ENCODE measurements at places on chromosomes 4 and X. TPM values are rescaled to one million over a fixed set of nuclear protein-coding genes. Genes with fewer than 3 reads are reported as not detected.

DNA sequence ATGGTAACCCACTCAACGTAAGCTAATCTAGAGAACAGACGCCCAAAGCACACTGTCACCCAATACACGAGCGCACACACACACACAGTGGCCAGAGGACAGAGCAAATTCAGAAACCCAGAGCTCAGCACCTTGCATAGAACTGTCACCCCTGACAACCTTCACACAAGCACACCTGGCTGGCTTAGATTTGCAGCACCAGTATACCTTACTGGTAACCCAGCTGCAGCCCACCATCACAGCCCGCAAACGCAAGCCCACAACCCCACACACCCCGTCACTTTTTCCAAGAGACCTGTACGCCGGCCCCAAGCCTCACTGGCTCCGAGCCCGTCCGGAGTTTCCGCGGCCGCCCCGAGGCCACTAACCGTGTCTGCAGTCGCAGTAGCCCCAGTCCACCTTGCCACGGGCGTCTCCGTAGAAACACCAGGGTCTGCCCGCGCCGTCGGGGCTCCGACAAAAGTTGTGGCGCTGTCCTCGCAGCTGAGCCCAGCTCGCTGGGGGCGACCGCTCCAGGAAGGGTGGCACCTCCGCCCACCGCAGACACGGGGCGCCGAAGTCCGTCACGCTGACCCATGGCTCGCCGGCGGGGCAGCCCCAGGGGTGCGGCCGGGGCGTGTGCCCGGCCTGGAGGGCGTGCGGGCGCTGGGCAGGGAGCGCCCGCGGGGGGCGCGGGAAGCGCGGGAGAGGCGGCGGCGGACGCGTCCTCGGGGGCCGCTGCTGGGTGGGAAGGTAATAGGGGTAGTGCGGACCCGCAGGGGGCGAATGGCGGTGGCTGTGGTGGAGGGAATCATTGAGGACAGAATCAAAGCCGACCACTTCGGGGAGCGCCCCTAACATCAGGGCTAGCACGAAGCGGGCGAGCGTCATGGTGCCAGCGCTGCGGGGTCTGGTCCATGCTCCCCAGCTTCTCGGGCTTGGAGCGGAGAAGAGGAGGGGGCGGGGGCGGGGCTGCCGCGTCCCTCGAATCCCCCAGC, 664 bp downstream of the PRSS12 start:
- DNase-seq, result no peak

DNA sequence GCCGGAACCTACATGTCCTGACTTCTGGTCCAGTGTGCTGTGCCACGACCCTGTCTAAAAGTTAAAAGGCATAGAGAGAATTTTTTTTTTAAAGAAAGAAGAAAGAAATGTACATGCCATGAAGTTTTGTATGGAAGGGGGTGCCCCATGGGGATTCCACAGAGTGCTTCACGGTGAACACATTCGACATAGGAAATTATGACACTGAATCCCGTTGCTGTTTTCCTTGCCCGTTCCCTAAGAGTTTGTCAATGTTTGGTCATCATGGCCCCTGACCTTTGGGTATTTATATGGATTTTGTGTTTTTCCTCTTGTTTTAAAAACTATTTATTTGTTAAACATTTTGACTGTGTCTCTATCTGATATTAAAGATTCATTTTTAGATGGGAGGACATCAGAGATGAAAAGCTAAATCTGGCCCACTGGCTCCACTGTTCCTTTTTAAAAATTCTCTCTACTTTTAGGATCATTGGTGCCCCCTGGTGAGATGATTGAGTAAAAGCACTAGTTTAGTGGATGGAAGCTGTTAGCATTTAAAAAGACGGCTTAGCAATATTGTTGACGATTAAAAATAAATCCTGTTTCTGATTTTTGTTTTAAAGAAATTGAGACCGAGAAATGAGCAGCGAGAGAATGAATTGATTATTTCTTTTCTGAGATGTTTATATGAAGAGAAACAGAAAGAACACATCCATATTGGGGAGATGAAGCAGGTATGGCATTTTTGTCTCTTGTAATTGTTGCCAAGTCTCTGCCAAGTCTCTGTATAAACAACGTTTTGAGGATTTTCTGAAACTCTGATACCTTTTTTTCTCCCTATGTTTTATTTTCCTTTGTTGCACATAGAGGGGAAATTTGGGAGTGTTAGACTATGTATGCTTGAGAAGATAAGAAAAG, 75.0 kb downstream of the PTTG2 start:
- DNase-seq, result no peak

DNA sequence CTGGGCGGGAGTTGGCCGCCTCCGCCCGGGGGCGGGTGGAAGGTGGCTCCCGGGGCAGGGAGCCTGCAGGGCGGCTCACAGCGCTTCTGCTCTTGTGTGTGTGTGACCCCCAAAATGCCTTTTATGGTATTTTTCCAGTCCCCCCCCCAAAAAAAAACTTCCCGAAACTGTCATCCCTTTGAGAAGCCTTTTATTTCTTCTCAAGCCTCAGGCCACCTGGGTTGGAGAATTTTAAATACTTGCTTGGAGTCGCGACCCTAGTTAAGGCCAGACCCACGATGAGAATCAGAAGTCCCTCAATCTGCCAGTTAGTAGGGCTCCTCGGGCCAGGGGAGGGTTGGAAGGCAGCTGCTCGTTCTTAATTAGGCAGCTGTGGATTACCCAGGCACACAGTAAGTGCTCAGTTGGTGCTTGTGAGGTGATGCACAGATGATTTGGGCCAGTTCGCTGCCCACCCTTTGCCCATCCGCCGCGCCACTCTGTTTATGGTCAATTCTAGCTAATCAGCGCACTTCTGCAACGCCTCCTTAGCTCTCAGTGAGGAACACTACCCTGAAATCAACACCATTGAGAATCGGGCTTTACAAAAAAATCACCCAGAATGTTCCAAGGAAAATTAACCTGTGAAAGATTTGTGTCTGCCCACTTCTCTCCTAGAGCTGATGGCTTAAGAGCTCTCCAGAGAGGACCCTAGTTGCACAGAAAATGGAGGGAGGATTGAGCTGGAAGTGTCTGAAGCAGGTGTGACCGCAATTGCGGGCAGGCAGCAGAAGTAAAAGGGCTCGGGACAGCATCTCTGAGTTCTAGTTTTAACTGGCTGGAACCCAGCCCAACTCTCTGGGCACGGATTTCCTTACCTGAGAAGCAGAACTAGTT, 648 bp upstream of the SCD5 start:
- DNase-seq, result no peak

GRCh38 chrX:95875661-95876060, 809.0 kb upstream of the DIAPH2 start:
- DNase-seq, result no peak

DNA sequence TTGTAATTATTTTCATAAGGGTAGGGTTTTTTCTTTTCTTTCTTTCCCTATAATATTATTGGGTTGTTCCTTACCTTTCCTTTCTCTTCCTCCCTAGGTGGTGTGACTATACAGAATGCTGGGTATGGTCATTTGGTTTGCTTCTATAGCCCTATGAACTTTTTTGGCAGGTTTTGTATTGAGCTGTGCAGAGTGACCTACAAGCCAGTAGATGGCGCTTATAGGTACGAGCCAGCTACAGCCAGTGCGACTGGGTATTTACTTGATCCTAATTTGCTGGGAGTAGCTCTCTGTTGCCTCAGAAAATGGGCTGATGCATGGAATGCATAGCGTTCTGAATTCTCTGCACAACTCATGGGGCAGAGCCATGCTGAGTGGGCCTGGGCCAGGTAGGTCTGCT, 423.3 kb downstream of the MAGEE1 start:
- DNase-seq, result no peak

DNA sequence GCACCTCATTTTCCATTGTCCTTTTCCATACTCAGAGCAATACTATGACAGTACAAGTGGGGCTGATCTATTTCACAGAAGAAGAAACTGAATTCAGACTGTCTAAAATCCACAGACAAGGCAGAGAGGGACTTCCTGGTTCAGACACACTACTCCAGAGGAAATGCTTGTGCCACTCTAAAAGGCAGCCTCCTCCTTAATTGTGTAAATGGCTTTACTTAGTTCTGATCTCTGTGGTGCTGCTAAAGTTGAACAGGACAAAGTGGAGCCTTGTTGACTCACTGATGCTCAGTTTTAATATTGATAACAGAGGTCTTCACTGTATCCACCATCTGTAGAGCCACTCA, 122.4 kb downstream of the KIT start:
- no peak for DNase-seq

DNA sequence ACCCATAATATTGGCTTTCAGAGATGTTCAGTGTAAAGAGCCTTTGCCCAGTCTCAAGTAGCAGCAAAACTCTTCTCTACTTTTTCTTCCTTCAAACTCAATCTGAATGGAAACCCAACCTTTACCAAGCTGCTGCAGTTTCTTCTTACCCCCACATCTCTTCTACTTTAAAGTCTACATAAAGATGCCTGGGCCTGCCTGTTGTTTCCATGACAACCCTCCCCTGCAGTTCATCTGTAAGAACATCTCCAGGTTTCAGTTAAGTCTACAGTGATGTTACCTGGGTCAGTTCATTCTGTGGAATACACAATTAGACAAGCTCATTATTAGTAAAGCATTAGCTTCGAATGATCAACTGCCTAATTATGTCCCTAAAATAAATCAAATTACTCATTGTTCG, 81.4 kb downstream of the SPANXN3 start:
- DNase-seq, result no peak

DNA sequence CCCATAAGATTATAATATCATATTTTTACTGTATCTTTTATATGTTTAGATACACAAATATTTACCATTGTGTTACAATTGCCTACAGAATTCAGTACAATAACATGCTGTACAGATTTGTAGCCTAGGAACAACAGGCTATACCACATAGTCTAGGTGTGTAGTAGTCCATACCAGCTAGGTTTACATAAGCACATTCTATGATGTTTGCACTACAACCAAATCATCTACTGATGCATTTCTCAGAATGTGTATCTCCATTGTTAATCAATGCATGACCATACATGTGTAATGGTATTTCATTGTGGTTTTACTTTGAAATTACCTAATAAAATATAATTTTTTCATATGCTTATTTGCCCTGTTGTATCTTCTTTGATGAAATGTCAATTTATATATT, 288.1 kb upstream of the PCDH10 start:
- no peak for DNase-seq

- no peak for DNase-seq
Observed at GRCh38 chr4:152009031-152009670, 248.3 kb upstream of the GATB start.

GRCh38 chr4:185464183-185464582, 7.3 kb downstream of the CCDC110 start:
- no peak for DNase-seq

GRCh38 chrX:119762718-119763117, 4.3 kb downstream of the SOWAHD start:
- no peak for DNase-seq

The CASP3 gene
- polyA plus RNA-seq, result 40.0 TPM

The SSX4 gene
- polyA plus RNA-seq, result not detected

Data from right renal pelvis (tissue), 4 donors.